ENCODE measurements at places on chromosomes 6 and 20.

DNA sequence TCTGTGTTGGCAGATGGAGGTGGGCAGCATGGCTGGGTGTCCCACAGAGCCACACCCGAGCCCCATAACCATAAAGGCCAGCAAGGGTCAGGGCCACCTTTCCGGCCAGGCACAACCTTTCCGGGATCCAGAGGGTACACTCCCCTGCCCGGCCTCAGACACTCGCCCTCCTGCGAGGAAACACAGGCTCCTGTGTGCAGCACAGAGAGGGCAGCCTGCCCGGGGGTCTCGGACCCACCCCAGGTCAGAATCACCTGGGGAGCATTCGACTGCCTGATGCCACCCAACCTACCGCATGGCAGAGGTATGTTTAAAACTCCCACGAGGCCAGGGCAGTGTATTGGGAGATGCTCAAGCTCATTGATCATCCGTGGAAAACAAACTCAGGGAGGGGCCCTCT, 260.3 kb downstream of the TAF4 start:
- no peak for DNase-seq

DNA sequence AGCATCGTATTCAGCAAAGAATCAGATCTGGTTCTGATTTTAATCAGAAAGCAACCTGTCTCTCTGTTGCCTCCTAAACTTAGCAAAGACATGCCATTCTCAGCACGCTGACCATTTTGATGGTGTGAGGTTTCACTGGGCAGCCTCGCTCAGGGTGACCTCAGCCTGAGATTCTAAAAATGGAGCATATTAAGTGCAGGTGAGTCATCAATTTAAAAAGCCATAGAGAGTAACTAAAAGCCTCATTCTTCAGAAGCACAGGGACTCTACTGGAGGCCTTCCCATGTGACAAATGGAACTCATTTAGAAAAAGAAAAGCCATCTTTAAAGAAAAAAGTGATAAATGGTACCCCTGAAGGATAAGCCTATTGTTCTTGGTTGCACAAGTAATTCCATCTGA, 91.3 kb downstream of the FILIP1 start:
- DNase-seq, result peak; percentile 67

- DNase-seq, result no peak
Observed at GRCh38 chr20:46987001-46987400, 92.4 kb downstream of the EYA2 start.

GRCh38 chr20:37189416-37190016, 10.2 kb upstream of the MROH8 start:
- DNase-seq, result no peak

DNA sequence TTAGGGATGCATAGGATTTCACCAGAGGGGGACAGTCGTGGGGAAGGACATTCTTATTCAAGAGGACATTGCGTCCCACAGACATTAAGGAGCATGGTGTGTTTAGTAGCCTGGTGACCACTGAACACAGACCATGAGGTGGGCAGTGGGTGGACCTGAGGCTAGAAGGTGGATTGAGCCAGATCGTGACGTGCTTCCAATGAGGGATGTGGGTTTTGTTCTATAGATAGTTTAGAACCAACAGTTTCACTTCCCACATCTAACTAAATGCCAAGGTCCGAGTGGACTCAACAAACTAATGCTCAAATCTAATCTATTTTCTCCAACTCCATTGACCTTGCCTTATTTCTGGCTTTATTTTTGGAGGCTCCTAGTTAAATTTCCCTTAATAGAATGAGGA, 58.5 kb downstream of the OGFRL1 start:
- no peak for DNase-seq

GRCh38 chr6:49978332-49979226, 9.2 kb upstream of the DEFB113 start:
- no peak for DNase-seq

All from urothelium cell line (cell line).